Transverse colon (tissue), 4 donors: ENCODE measurements at places on chromosomes 5 and 9.

DNA sequence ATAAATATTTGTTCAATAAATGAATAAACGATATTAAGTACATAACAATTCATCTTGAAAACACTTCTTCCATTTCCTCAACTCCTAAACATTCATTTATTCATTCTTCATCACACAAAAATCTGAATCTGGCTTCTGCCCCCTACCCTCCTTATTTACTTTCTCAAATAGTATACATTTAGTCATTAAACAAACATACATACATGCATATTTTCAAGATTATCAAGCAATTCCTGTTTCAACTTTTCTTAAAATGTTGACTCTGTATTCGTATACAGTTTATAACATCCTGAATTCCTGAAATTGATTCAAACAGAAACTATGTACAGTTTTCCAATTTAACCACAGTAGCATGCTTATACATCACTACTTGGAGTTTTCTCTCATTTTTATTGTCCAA is 129.0 kb downstream of the MUSK start:
- H3K4me1 ChIP-seq, result peaks cover 7% of the 10 kb centered on the region
- no peaks in the 10 kb centered on the region for H3K27me3 ChIP-seq
- no peak overlapping the region for H3K4me3 ChIP-seq
- DNase-seq, result no peak

- DNase-seq, result no peak
- H3K4me1 ChIP-seq, result no peaks in the 10 kb centered on the region
- no peaks in the 10 kb centered on the region for H3K36me3 ChIP-seq
These were observed 7.5 kb upstream of the SLC6A18 start for GRCh38 chr5:1217596-1218206.

GRCh38 chr9:31677415-31677814 is 707.0 kb upstream of the ACO1 start:
- H3K4me1 ChIP-seq, result no peaks in the 10 kb centered on the region
- no peaks in the 10 kb centered on the region for H3K27me3 ChIP-seq
- no peaks in the 10 kb centered on the region for H3K36me3 ChIP-seq
- DNase-seq, result no peak

- H3K4me3 ChIP-seq, result no peak overlapping the region
- no peak for DNase-seq
- H3K27me3 ChIP-seq, result peaks cover 57% of the 10 kb centered on the region
- no peaks in the 10 kb centered on the region for H3K36me3 ChIP-seq
- H3K4me1 ChIP-seq, result no peaks in the 10 kb centered on the region
- H3K27ac ChIP-seq, result peak overlapping the region; percentile 61
These were observed 363 bp upstream of the SLC25A48 start for GRCh38 chr5:135833961-135834638.

GRCh38 chr5:62460578-62460983 is 48.0 kb downstream of the IPO11 start:
- H3K4me3 ChIP-seq, result no peak overlapping the region
- H3K4me1 ChIP-seq, result no peaks in the 10 kb centered on the region
- H3K36me3 ChIP-seq, result no peaks in the 10 kb centered on the region
- H3K27ac ChIP-seq, result no peak overlapping the region

GRCh38 chr5:149618581-149619248 is 37.4 kb downstream of the ARHGEF37 start:
- H3K27me3 ChIP-seq, result no peaks in the 10 kb centered on the region
- H3K27ac ChIP-seq, result no peak overlapping the region
- peaks cover 23% of the 10 kb centered on the region for H3K36me3 ChIP-seq
- DNase-seq, result peak; percentile 47
- no peaks in the 10 kb centered on the region for H3K4me1 ChIP-seq

- H3K4me3 ChIP-seq, result no peak overlapping the region
- H3K27me3 ChIP-seq, result no peaks in the 10 kb centered on the region
- DNase-seq, result no peak
- no peaks in the 10 kb centered on the region for H3K36me3 ChIP-seq
- no peak overlapping the region for H3K27ac ChIP-seq
These were observed 241.4 kb downstream of the ARHGAP26 start for GRCh38 chr5:143011585-143011984.

GRCh38 chr9:107852891-107853290 is 363.3 kb upstream of the KLF4 start:
- no peak for DNase-seq
- no peaks in the 10 kb centered on the region for H3K36me3 ChIP-seq
- H3K4me3 ChIP-seq, result no peak overlapping the region
- H3K27ac ChIP-seq, result no peak overlapping the region
- H3K4me1 ChIP-seq, result peaks cover 6% of the 10 kb centered on the region
- H3K27me3 ChIP-seq, result no peaks in the 10 kb centered on the region

DNA sequence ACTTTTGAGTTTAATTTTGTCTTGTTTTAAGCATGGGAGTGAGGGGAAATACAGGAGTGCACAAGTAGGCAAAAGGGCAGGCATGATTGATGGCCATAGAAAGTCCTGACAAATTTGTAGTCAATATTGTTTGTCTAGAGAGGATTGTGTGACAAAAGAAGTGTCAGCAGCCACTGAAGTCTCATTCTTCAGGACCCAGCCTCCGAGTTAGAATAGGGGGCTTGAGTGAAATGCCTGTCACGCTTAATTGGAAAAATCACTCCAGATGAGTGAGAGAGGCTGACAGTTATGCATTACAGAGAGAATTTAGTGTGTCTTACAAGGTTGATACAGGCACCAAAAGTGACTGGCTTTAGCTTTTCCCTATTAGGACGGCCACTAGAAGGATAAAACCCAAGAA is 81.9 kb upstream of the RPS23 start:
- H3K4me1 ChIP-seq, result peaks cover 11% of the 10 kb centered on the region
- H3K4me3 ChIP-seq, result no peak overlapping the region
- H3K27me3 ChIP-seq, result no peaks in the 10 kb centered on the region

GRCh38 chr9:16309469-16310271 is 560.8 kb downstream of the BNC2 start:
- H3K27ac ChIP-seq, result peak overlapping the region; percentile 22
- H3K4me3 ChIP-seq, result no peak overlapping the region
- H3K4me1 ChIP-seq, result no peaks in the 10 kb centered on the region
- peak; percentile 17 for DNase-seq
- H3K36me3 ChIP-seq, result no peaks in the 10 kb centered on the region

DNA sequence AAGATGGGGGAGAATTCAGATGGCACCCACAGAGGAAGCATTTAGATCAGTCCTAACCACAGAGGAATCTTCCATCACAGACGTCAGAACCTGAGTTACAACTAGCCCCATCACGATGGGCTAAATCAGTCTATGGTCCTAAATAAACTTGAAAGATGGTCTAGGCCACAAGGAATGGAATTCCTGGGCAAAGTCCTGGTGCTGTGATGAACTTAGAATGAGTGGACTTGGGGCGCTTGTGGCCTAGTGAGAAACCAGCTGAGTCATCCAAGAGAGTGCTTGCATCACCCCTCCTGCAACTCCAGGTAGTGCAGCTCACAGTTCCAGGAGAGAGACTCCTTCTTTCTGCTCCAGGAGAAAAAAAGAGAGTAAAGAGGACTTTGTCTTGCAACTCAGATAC is 722.9 kb upstream of the RGMB start:
- no peak overlapping the region for H3K27ac ChIP-seq
- H3K4me3 ChIP-seq, result no peak overlapping the region
- H3K27me3 ChIP-seq, result no peaks in the 10 kb centered on the region
- H3K4me1 ChIP-seq, result no peaks in the 10 kb centered on the region
- no peaks in the 10 kb centered on the region for H3K36me3 ChIP-seq
- DNase-seq, result no peak
